Activated CD4-positive, alpha-beta T cell treated with anti-CD3 and anti-CD28 coated beads, Interleukin-2, Interleukin-4, amounts not matched to agents 100 ng/mL and 50 ng/mL, durations not matched to agents 16 hours and 8 hours (primary cell): ENCODE measurements at places on chromosomes 4 and X.

GRCh38 chr4:4259484-4260100 lies 11.6 kb upstream of the TMEM128 start:
- no peak for DNase-seq

DNA sequence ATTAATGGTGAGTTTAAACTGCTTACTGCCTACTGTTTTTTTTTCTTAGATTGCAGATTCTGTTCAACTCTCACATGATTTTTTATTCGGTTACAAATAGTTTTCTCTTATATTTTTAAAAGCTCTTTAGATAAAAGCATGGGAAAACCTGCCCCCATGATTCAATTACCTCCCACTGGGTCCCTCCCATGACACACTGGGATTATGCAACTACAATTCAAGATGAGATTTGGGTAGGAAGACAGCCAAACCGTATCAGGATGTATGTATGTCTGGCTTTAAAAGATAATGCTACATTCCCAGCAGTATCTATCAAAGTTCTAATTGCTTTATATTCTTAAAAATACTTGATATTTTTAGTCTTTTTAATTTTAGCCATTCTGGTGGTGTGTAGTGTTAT lies 131.5 kb downstream of the JADE1 start:
- no peak for DNase-seq

DNA sequence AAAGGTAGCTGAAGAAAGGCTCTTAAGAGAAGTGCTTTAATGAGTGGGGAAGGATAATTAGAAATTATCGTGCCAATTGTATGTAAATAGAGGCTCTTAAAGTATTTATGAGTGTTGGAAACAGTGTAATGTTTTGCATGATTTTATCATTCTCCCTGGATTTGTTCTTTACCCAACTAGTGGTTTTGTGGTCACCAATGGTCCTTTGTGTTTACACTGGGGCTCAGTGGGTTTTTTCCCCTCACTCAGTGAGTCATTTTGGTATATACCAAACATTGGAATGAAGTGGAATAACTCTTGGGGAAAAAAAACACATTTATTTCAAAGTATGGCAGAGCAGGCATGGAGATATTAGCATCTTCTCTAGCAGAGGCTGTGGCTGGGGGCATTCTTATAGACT lies 20.8 kb upstream of the LGI2 start:
- no peak for DNase-seq

- DNase-seq = peak; percentile 67
Observed at GRCh38 chrX:15497865-15498264, 2.7 kb upstream of the BMX start.

- DNase-seq = no peak
Observed at GRCh38 chr4:25609976-25610375, 45.7 kb upstream of the SLC34A2 start.

DNA sequence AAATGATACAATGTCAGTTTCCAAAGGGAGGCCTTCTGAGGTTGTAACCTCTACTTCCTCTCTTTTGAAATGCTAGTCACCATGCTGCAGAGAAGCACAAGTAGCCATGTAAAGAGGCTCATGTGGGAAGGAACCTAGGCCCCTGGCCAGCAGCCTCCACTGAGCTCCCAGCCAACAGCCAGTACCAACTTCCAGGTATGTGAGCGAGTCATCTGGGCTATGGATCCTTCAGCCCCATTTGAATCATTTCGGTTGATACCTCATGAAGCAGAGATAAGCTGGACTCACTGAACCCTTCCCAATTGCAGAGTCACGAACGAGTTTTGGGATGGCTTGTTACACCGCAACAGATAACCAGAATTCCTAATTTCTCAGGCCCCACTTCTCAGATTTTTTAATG lies 187.0 kb upstream of the LDB2 start:
- DNase-seq = no peak
